Right renal pelvis (tissue), 4 donors: ENCODE measurements at places on chromosomes 7 and 10.

DNA sequence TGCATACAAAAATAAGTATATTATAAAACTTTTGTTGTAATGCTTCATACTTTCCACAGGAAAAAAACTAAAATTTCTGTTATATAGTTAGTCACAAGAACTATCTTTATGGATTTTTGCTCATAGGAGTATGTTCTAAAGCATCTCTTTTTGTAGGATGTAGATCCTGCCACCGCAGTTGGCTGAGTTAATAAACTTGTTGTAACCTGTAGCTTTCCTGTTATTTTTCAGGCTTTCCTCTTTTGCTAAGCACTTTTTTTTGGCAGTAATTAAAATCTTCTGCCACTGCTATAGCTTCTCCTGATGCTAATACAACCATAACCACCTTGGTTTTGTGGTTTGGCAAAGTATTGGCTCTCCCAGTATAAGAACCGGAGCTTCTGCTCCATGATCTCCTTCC lies 60.3 kb downstream of the WNT2 start:
- no peak for DNase-seq

DNA sequence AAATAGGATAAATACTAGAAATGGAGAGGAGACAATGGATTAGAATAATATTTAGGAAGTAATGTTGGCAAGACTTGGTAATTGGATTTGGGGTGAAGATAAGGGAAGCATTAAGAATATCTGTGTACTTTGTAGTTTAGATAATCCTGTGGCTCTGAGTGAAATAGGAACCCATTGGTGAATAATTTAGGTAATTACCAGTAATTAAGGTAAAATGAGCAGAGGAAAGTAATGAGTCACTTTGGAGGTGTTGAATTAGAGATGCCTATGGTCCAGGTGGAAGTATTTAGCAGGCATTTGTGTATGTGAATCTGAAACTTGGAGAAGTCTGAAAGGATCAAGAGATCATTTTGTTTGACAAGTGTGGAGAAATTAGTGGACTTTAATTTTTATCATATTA lies 5.7 kb downstream of the C1GALT1 start:
- DNase-seq: no peak

GRCh38 chr7:139883814-139884213 lies 54.8 kb downstream of the TBXAS1 start:
- DNase-seq: no peak

DNA sequence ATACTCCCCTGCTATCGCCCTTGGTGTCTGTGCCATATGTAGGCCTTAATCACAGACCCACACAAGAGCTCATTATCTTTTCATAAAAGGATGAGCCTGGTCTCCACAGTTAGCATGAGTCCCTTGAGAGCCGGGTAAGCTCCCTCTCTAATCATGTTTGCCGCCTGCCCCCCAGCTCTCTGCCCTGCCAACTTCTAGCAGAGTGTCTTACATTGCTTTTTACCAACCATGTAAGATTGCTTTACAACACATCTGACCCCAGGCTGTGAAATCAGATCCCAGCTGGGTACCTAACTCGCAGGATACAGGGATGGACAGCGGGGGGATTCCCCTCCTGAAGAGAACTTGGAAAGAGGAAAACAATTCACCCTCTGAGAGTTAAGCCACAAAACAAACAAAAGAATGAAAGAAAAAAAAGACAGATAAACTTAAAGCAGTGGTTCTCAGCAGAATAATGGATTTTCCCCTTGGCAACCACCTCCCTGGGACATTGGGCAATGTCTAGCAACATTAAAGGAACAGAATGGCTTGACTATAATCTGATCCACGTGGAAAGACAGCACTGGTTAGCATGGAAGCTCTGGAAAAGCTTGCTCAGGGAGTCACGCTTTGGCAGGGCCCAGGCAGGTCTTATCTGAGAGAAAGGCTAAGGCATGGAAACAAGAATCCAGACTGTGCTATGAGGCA lies 39.4 kb upstream of the ATOH7 start:
- no peak for DNase-seq

- no peak for DNase-seq
These were observed 29.5 kb upstream of the ANKRD2 start for GRCh38 chr10:97543025-97543546.

GRCh38 chr7:66741-67140 lies 125.6 kb upstream of the FAM20C start:
- DNase-seq: no peak

- no peak for DNase-seq
These were observed 51.8 kb upstream of the RHEB start for GRCh38 chr7:151571471-151571870.

DNA sequence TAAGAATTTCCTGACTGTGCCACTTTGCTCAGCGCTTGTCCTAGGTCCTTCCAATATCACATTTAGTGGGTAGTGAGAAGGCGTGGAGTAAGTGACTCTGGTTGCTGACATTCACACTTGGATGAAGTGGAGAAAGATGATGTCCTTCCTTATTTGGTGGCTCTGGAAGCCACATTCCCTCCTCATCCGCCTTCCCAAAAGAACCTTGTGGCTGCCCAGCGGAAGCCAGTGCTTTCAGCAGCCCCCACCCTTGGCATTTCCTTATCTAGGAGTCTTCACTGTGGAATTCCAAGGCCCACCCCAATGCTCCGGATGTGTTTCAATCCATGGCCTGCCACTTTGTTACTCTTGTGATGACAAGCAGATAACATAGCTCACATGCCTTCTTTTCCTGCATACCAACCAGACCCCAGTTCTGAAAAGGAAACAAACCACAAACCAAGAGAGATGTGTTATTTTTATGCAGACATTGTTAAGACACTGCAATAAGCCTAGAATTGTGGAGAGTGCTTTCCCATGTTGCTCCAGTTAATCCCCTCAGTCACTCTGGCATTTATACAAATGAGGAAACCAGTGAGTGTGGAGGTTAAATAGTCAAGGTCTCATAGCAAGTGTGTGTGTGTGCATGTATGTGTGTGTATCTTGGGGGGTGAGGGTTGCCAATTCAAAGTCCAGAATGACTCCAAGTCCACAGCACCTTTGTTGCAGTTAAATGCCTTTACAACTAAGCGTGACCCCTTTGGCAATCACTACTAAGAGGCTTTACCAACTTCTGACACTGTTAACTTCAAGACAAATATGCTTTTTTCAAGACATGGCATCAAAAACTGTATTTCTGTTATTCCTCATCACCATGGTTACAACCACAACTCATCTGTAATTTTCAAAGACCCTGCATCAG lies 10.3 kb upstream of the ANKRD1 start:
- peak; percentile 23 for DNase-seq

GRCh38 chr7:108073305-108074070 lies 56.7 kb downstream of the LAMB4 start:
- no peak for DNase-seq

DNA sequence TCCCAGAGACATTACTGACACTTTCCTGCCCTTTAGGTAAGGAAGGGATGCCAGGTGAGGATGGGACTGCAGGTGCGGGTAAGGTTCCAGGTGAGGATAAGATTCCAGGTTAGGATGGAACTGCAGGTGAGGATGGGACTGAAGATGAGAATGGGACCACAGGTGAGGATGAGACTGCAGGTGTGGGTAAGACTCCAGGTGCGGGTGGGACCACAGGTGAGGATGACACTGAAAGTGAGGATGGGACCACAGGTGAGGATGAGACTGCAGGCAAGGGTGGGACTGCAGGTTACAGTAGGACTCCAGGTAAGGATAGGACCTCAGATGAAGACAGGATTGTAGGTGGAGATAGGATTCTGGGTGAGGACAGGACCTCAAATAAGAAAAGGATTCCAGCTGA lies 322.3 kb downstream of the WDR37 start:
- DNase-seq: no peak

DNA sequence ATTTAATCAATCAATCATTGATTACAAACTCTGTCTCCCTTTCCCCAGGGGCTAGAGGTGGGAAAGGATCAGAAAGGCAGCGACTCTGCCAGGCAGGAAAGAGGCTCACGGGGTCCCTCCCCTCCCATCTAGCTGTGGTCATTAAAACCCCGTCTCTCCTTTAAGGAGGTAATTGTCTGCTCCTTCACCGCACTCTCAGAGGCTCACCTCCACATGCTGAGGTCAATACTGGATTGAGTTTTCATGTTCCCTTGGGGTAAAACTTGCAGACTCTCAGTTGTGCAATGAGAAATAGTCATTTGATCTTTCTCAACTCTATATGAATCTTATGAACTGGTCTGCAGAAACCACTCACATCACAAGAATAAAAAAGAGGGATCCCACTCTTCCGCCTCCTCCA lies 368.8 kb downstream of the ADRA2A start:
- DNase-seq: no peak

GRCh38 chr7:99293167-99293566 lies 20.5 kb downstream of the MYH16 start:
- DNase-seq: no peak

GRCh38 chr7:122092964-122093797 lies 50.9 kb downstream of the AASS start:
- peak; percentile 49 for DNase-seq

DNA sequence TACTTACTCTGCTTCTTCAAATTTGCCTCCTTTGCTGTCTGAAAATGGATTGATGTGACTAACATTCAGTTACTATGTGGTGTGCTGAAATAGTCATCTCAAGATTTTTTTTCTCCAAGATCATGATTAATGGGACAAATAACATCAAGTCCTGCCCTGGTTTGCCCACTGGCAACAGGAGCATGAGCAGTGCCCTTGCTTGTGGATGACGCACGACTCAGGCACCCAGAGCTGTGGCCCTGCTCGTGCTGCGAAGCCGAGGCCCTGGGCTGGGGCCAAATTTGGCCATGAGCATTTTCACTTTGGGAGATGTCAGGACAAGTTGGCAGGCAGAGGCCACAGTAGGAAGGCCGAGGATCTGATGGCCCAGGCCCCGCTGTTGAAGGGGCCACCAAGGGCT lies 239.8 kb upstream of the IGFBP3 start:
- DNase-seq: no peak

- DNase-seq: no peak
These were observed 460.9 kb upstream of the CNTNAP2 start for GRCh38 chr7:145655666-145656065.

GRCh38 chr10:126905776-126906703 lies 812 bp downstream of the DOCK1 start:
- DNase-seq: no peak

GRCh38 chr10:14126697-14127440 lies 203.9 kb downstream of the FRMD4A start:
- DNase-seq: no peak

DNA sequence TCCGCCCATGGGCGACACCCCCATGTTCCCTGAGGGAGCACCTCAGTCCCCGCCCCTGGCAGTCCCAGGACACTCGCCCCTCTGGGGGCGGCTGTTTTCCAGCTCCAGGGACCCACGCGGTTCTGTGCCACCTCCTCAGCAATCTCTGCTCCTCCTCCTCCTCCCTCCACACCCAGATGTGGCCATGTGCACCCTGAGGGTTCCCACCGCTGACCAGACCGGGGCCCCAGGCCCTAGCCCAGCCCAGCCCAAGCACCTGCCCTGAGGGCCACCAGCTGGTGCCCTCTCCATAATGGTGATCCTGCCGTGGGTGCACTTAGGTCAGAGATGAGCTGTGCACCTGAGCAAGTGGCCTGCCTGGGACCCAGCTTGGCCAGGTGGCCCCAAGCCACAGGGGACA lies 25.1 kb downstream of the AP5Z1 start:
- DNase-seq: no peak

DNA sequence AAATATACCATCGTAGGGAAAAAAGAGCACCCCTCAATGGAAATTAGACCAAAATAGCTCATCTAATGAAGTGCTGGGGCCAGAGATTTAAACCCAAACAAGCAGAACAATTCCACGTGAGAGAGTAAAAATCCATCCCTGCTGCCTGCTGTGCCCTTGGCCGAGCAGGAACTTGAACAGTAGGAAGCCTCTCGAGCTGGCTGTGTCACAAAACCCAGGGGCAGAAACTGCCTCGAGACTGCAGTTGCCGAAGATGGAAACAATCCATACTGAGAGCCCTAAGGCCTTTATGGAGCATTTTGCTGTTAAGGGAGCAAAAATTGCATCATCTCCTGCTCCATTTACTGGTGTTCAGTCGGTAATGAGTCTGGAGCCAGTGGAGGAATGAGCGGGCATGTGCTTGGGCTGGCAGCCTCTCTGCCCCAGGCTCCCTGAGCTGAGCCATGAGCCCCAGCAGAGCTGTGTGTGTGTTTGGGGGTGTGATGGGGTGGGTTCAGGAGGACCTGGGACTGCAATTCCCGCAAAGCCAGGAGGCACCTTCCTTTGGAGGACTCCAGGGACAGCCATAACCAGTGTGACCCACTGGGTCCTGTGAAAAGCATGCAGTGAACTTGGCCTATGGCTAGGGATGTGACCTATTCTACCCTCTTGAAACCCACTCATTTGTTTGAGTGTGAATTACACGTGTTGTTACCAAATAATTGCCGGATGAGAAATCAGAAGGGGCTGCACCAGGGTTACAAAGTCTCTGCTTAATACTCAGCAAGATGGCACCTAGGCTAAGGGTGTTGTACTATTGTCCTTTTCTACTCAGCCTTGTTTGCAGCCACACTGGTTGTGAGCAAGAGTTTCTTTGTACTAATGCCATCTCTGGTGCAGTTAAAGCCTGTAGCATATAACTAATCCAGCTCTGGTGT lies 58.3 kb downstream of the CDHR3 start:
- no peak for DNase-seq

DNA sequence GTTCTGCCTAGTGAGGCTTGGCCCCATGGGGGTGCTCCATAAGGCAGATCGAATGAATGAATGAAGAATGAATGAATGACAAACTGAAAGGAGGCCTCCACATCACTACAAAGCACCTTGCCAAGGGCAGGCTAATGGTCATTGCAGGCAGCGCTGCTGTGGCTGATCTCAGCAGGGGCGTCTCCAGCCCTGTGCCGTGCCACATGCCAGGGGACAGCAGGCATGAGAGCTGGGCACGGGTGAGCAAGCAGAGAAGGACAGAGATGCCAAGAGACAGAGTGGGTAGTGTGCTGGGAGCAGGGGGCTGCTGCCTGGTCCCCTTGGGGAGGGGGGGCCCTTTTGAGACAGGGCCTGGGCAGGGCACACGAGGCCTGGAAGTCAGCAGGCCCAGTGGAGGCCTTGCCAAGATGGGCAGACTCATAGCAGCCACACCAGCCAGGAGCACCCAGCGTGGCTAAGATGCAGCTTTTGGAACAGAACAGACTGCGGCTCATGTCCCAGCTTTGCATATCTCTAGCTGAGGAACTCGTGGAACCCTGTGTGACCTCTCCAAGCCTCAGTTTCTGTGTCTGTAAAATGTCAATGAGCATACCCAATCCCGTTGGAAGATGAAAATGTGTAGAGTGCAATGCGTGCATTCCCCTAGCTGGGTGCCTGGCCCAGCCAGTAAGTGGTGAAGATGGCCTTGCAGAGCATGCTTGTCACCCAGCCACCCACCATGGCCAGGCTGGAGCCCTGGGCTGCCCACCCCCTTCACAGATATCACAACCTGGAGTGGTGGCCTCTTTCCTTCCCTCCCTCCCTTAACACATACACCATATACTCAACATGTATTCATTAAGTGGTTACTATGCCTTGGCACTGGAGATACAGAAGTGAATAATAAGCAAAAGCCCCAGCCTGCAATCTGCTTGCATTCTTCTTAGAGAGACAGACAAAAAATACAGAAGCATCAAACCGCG lies 61.1 kb upstream of the LRRC18 start:
- DNase-seq: no peak

GRCh38 chr7:96211954-96212353 lies 109.9 kb downstream of the SLC25A13 start:
- DNase-seq: no peak
